ENCODE measurements at places on chromosomes 4 and X.

DNA sequence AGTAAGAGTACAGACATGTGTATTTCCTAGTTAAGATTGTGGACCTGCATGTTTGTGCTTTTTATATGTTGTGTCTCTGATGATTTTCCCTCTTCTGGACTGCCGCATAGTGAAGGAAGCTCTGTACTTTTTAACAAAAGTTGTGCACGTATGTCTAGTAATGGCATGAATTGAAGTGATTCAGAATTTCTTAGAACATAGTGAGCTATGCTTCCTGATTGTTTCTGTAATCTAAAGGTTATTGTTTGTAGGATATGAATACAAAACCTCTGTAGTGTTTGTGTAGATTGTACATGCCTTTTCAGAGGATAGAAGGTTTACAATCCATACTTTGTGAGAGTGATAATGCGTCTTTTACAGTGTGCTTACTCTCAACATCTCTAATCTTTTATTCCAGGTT, 37.0 kb upstream of the NUDT6 start:
- no peak for DNase-seq

GRCh38 chr4:187016101-187016500, 292.4 kb upstream of the FAT1 start:
- DNase-seq = no peak

GRCh38 chr4:184053434-184053833, 148.3 kb downstream of the STOX2 start:
- DNase-seq = no peak

- DNase-seq = no peak
These were observed 947.9 kb downstream of the FAT4 start for GRCh38 chr4:126262665-126263064.

DNA sequence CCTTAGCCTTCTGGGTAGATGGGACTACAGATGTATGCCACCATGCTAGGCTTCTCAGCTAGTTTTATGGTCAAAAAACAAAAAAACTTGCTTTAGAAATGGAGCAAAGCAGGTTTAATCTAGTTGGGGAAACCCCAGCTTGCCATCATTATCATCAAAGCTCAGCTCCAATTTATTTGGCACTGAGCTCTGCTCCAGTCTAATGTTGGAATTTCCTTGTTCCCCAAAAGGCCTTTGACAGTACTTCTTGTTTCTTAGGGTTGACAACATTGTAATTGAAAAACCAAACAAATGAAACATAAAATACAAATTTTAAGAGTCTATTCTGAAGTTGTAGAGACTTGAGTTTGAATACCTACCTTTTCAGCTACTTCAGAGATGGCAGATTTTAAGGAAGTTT, 48.0 kb downstream of the MRPL1 start:
- no peak for DNase-seq

DNA sequence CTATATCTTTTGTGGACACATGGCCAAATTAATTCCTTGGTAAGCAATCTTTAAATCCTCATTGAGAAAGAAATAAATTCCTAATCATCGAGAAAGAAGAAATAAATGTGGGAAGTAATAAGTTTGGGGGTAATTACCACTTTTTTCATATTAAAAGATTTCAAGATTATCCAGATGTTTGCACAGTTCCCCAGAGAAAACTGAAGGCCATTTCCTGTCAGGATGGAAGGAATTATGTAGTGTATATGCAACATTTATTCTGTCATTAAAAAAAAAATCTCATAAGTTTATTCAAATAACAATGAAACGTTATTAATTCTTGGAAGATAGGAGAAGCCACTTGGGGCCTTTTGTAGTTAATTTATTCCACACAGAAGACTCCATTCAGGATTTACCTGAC, 385.6 kb upstream of the NR3C2 start:
- no peak for DNase-seq

- DNase-seq = no peak
These were observed 1.3 kb downstream of the MSX1 start for GRCh38 chr4:4860600-4861389.

DNA sequence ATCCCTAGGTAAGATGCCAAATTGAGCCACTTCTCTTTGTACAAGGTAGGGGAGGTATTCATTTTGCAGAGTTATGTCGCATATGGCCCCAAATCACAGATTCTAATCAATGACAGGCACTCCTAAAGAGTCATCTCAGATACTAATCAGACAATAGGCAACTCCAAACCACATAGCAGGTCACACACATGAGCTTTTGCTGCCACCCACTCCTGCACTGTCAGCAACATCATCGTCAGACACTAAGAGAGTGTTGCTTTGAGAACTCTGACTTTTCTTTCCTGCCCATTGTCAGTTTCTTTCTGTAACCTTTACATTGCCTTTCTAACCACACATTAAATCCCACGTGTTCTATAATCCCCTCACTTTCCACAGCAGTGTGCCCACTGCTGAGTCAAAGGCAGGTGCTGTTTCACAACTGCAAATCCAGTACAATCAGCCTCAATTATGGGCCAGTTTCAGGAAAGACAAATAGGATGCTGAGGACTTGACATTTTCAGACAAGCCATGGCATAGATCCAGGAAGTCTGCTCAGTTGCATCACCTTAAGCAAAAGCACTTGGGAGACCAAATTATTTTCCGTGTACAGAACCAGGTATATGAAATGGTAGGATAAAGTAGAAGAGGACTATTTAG, 23.5 kb downstream of the TMEM31 start:
- no peak for DNase-seq

DNA sequence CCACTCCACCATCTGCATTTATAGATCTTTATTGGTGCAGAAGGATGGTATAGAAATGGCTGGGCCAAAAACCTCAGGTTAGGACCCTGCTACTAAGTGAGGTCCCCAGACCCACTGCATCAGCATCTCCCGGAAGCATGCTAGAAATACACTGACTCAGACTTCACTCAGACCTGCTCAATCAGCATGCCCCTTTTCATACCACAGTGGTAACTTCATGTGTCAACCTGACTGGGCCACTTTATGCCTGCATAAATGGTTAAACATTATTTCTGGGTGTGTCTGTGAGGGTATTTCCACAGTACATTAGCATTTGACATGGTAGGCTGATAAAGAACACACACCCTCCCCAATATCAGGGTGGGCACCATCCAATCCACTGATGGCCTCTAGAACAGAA, 118.6 kb upstream of the VCX3B start:
- DNase-seq = no peak

DNA sequence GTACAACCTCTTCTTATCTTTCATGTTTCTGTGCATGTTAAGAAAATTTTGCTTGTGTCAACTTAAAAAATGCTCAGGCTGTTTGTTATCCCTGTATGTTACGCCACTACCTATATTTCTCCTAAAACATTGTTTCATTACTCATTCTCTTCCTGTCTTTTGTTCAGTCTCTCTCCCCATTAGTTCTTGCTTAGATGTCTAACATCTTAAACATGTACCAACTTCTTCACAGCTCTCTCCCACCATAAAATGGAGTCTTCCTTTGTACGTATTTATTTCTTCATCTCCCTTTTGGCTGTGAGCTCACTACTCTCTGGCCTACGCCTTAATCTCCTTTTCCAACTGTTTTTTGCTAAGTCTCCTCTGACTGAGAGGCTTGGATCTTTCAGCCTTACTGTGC, 36.4 kb downstream of the PCDH7 start:
- DNase-seq = no peak

DNA sequence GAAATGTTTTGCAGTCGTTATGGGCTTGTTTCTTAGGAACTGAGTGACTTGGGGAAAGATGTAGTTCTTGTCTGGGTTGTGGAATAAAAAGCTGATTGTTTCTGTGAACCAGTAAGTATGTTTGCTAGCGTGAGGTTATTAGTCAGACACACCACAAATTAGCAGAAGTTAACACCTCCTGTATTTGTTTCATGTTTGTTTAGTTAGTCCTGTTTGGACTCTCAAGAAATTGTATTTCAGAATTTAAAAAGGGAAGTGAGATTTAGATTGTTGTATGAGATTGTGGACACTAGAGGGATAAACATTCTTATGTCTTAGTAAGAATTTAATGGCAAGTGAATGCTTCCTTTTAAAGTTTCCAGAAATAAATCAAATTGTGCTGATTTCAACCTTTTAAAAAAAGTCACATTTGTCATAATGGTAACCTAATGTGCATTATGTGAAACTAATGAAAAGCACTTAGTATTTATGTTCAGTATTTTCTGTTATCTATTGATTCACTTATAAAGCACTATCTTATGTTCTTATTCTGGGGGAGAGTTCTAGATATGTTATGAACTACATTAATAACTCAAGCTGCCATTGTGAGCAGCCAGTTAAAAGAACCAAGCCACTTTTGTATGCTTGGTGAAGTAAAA, 25.6 kb downstream of the ATP10D start:
- DNase-seq = no peak

GRCh38 chr4:7332216-7333023, 102.3 kb downstream of the PSAPL1 start:
- no peak for DNase-seq

GRCh38 chrX:18649498-18649951, 22.4 kb downstream of the RS1 start:
- no peak for DNase-seq

DNA sequence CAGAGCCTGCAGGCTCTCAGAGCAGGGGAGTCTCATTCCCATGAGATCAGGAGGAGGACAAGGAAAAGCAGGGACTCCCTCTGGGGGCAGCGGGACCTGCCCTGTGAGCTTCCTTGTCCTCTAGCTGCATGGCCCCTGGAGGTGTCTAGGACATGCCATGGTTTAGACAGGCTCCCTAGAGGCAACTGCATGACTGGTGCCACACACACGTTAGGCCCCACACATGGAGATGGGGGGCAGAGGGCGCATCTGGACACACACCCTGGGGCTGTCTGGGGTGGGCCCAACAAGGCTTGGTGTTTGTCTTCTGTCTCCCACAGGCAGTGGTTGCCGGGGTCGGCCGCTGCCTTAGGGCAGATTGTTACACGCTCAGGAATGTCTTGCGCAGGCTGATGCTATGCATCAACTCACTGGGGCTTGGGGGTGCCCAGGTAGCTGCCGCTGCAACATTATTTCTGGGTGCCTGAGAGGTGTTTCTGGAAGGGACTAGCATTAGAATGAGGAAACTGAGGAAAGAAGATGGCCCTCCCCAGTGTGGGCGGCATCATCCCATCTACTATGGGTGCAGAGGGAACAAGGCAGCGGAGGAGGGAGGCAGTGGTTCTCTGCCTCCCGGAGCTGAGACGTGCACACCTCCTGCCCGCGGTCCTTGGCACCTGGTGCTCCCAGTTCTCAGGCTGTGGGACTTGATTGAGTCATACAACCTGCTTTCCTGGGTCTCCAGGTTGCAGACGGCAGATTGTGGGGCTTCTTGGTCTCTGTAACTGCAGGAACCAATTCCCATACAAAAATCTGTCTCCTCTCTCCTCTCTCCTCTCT, 32.1 kb upstream of the GPR78 start:
- DNase-seq = no peak

- DNase-seq = no peak
These were observed 8.0 kb downstream of the FAM241A start for GRCh38 chr4:112153211-112153791.

GRCh38 chr4:102492531-102493241, 8.5 kb upstream of the NFKB1 start:
- no peak for DNase-seq

- DNase-seq = no peak
These were observed 28.1 kb upstream of the FRMPD3 start for GRCh38 chrX:107421337-107421861.

DNA sequence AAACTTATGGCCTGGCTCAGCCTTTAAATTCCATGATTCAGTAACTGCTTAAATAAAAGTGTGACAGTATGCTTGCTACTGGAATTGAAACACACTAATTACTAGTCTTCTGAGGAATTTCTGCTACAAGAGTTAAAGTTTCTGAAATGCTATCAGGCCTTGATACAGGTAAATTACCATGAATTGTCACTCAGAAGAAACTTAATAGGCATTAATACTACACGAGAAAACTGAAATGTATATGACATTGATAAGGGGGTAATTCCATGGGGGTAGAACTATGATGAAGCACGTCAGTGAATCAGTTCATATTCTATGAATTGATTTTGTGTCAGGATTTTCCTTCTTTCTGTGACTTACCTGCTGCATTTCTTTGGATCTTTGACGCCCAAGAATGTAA, 3.0 kb upstream of the NPY1R start:
- no peak for DNase-seq

- no peak for DNase-seq
These were observed 1751.9 kb downstream of the ARAP2 start for GRCh38 chr4:34492414-34492813.

GRCh38 chr4:86999136-86999643, 64.4 kb downstream of the AFF1 start:
- DNase-seq = no peak

- no peak for DNase-seq
These were observed 49.2 kb upstream of the HDAC8 start for GRCh38 chrX:72621625-72622485.

- no peak for DNase-seq
These were observed 56.9 kb downstream of the RBM47 start for GRCh38 chr4:40572692-40573310.

DNA sequence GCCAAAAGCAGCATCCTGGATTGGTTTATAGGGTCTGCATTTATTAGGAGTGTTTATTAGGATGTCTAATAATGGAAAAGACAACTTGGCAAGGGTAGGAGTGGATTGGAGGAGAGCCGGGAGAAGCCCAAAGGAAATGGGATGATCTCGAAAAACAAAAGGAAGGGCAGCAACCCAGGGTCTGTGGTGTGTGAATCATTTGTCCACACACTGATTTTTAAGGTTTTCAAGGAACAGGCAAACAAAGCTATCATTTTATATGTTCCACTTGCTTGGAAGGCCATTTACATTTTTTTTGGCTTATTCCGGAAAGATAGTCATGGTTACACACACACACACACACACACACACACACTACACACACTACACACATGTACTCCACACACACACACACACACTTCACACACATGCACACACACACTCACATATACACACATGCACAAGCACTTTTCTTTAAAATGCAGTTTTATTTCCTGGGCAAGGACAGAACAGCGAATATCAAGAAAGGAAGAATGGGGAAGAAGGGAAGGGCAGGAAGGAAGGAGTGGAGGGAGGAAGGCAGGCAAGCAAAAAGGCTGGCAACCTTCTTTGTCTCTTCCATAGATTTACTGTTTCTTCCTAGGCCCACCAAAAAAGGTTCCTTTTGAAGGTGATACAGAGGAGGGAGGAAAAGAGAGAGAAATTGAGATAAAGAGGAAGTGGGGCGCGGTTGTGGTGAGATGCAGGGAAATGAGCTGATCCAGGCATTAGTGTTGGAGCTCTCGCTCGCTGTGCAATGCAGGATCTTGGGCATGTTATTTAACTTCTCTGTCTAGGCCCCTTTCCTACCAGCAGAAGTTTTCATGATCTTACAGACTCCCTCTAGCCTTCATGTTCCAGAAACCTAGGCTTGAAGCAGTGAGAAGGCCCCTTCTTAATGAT, 88.6 kb upstream of the MAML3 start:
- DNase-seq = no peak

- no peak for DNase-seq
These were observed 113.1 kb downstream of the QDPR start for GRCh38 chr4:17398805-17399204.

GRCh38 chr4:102094481-102094880, 250.8 kb downstream of the SLC39A8 start:
- DNase-seq = no peak

- no peak for DNase-seq
These were observed 674.6 kb upstream of the SLIT2 start for GRCh38 chr4:19577097-19577496.

All from NCI-H510A (cell line).